ENCODE measurements at places on chromosomes 16 and 17. TPM values are rescaled to one million over a fixed set of nuclear protein-coding genes. Genes with fewer than 3 reads are reported as not detected.

DNA sequence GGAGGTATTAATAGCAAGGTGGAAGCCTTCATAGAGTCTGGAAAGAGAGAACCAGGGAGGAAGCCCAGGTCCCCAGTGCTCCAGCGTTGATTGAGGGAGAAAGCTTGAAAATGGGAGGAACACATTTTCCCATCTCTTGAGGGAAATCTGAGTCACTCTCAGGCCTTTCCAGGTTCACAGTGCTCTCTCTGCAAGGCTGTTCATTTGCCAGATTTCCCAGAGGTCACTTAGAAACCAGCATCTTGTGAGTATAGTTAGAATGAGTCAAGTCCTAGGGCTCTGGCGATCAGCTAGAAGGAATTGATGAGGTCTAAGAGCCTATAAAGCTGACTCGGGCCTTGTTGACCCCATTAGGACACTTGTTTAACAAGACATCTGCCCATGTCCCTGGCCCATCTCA lies 17.7 kb upstream of the ZNF594 start:
- no peak for DNase-seq

The TOX3 gene
- not detected for total RNA-seq

- DNase-seq = no peak
Observed at GRCh38 chr17:36657390-36657762, 56.0 kb downstream of the MRM1 start.

The TERF2IP gene
- total RNA-seq = 124 TPM

DNA sequence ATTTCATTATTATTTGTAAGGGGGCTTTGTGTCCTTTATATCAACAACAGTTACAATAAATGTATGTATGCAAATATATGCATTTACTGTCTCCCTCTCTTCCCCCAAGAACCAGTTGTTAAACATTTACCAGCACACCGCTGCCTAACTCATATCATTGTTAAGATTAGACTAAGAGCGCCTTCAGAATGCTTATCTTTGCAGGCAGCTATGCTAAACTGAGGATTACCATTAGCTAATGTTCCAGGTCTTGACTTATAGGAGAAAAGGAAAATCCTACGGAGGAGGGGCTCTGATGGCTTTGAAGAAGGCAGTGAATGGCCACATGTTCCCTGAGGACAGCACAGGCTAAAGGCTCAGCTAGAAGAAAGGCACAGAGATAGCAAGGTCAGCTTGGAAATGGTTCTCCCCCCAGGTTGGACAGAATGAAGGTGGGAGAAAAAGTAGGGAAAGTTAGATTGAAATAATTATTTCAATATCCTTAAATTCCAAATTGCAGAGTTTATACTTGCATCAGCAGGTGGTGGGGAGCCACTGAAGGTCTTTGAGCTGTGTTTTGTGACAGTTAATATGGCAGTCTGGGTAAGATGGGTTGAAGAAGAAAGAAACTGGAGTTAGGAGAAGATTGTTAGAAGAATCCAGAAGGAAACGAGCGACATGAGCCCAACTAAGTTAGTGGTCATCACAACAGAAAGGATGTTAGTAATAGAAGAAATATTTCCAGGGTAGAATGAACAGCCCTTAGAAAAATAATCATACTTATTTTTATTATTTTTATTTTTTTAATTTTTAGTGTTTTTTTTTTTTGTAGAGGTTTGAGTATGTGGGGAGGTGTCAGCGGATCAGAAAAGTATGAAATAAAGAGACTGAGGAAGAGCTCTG lies 87.0 kb upstream of the MAF start:
- no peak for DNase-seq

The MYH1 gene
- not detected for total RNA-seq

DNA sequence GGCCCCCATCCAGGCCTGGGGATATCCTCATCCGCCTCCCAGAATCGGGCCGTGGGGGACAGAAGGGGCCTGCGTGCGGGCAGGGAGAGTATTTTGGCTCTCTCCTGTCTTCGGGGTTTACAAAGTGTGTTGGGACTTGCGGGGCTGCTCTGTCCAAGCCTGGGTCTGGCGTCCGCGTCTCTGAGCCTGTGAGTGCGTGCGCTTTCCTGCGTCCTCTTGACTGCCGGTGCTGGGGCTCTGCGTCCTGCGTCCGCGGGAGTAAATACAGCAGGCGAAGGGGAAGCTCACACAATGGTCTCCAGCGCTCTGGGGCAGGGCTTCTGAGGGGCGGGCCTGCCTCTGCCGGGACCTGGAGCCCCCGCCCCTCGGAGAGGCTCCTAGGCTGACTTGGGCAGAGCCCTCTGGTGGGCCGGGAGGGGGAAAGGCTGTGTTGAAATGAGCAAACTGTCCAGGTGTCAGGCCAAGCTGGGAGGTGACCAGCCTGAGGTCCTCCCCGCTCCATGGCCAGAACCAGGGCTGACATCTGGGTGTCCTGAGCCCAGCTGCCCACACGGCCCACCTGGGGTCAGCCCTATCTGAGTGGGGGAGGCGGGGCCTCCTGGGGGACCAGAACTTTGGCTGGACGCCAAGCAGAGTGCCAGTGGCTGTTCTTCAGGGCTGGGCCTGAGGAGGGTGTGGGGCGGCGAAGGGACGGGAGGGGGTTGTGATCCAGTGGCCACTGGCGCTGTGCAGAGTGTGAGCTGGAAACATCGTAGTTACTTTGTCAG lies 233.6 kb downstream of the SEC14L1 start:
- DNase-seq = peak; percentile 69

- no peak for DNase-seq
Observed at GRCh38 chr17:16117149-16117548, 98.2 kb downstream of the NCOR1 start.

GRCh38 chr16:8864480-8865110 lies 4.2 kb downstream of the CARHSP1 start:
- DNase-seq = no peak

The CDH1 gene
- total RNA-seq = 0.49 TPM

Measured in CD4-positive, alpha-beta T cell (primary cell).